ENCODE measurements at places on chromosomes 12 and 14. TPM values are rescaled to one million over a fixed set of nuclear protein-coding genes. Genes with fewer than 3 reads are reported as not detected.

Gene SRRM4
- total RNA-seq: 0.30 TPM

Gene MUCL1
- total RNA-seq: not detected

Gene OVCH1
- total RNA-seq: not detected

Gene SLCO1B1
- total RNA-seq: not detected

DNA sequence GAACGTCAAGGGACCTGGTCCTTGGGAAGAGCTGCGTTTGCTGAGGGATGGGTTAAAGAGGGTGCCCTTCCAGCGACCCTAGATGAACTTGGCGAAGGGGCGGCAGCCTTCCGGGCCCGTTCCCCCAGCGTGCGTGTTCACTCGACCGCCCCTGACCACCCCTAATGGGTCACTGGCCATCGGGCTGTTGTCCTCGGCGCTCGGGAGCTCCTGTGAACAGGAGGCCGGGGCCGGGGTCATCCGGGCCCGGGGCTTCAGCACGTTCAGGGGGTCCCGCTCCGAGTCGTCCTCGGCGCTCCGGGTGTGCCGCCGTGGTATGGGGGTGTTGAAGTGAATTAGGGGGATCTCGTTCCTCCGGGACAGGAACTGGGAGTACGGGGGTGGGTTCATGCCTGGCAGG is 9.2 kb downstream of the FGF23 start:
- no peak for DNase-seq

DNA sequence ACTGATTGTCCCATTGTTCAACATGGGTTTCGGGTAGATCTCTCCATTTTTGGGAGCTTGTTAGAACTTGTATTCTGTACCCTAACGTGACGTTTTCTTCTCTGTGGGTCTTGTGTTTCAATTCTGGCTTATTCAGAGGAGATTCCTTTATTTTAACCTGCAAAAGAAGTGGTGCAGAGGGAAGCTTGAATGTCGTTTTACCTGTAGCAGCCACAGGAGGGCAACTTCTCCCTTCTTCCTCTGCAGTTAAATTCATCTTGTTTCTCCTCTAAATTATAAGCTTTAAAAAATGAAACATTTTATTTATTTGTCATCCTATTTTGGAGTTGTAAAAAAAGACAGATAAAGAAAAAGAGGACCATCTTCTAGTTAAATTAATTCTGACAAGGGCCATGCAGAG is 13.7 kb upstream of the CLEC4D start:
- no peak for DNase-seq

DNA sequence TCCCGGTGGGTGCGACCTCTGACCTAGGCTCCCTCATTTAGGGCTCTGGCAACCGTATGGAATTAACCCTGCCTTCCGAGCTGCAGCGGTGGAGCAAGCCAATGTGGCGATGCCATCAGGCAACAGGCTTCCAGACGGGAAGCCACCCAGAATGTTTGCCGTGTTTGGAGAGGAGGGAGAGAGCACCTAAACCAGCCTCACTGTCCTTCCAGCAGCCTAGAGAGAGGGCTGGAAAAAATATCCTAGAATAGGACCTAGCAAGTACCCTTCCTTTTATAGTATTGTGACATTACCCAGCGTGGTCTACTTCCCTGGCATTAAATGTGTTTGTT is 287 bp upstream of the SLC2A13 start:
- no peak for DNase-seq

- no peak for DNase-seq
Observed at GRCh38 chr12:26871985-26872384, 39.0 kb upstream of the ITPR2 start.

- DNase-seq: no peak
Observed at GRCh38 chr14:102481791-102482238, 27.8 kb downstream of the ANKRD9 start.

DNA sequence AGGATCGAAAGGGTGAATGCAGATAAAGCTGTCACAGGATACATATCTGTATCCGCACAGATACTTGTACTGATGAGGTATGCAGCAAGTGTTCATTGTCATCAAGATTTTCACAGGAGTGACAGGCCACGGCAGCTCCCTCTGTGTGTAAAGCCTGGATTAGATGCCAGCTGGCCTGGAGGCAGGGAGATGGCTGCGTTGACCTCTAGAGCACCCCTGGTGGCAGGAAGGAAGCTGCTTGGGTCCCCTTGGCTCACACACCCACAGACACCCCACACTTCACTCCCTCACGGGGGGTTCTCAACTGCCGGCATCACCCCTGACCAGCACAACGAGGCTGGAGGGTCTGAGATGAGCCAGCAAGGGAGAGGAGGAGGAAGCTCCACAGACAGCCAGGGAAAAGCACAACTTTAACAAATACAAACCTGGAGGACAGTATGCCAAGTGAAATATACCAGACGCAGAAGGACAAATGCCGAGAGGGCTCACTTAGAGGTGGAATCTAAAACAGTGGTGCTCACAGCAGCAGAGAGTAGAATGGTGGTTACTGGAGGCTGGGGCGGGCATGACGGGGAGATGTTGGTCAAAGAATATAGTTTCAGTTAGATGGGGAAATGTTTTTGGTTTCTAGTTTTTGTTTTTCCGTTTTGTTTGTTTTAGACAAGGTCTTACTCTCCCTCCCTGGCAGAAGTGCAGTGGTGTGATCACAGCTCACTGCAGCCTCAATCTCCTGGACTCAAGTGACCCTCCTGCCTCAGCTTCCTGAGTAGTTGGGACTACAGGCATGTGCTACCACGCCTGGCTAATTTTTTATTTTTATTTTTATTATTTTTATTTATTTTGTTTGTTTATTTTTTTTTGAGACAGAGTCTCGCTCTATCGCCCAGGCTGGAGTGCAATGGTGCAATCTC is 45.7 kb downstream of the TEAD4 start:
- DNase-seq: no peak

DNA sequence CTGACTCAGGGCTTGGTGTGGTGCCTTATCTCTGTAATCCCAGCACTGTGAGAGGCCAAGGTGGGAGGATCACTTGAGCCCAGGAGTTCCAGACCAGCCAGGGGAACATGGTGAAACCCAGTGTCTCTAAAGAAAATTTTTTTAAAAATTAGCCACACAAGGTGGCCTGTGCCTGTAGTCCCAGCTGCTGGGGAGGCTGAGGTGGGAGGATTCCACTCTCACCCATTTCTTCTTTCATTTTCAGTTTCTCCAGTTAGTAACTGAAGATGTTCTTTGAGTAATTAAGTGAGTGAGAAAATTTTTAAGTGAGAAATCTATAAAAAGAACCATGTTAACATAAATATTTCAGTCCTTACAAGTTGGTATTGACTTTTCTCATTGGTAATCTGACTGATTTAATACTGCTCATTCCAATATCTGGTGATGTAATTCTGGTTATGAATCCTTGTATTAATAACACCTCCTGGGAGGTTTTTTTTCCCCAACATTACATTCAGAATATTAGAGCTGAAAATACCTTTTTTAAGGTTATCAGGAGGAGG is 6.1 kb downstream of the METTL3 start:
- no peak for DNase-seq

DNA sequence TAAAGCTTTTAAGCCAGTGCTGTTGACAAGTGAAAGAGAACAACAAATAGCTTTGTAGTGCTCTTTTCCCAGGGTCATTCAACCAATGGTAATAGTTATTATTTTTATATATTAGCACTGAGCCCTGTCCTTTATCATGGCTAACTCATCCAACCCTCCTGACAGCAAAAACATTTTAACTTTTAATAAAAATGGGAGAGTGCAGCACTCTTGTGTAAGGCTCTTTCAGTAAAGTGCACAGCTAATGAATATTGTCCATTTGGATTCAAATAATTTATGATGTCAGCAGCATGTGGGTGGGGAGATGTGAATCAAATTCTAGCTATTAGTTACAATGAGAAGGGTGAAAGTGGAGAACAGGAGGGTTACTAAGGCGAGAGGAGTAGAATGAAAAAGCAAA is 185.7 kb downstream of the SOX5 start:
- no peak for DNase-seq

DNA sequence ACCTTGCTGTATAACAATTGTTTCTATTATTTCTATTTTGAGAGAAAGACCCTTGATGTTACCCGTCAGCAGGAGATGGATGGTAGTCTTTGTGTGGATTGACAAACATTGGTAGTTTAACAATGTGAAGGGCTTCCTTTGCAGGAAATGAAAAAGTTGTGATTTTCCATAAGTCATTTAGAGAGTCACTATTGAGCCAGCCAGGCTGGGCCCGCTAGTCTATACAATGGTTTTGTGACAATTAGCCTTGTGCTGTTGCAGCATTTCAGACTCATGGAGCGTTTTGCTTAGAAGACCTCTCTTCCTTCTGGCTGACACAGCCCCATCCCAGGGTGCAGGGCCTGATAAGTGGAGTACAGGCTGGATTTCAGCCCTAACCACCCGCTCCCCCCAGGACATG is 18.3 kb upstream of the SLC38A2 start:
- no peak for DNase-seq

DNA sequence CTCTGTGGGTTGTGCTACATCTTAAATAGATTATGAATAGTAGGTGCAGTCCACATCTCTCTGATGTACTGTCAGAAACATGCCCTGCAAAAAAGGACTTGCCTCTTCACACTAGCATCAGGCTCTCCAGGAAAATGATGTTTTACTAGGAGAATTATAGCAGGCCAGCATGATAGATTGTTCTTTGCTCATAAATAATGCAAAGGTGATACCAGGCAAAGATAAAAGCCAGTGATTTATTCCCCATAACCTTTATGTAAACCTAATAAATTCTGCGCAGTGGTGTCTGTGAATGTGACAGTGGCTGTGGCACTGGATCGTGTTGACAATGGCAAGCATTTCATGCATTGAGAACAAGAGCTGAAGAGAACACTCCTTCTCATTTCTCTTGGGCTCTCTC is 646.5 kb upstream of the SEL1L start:
- no peak for DNase-seq

DNA sequence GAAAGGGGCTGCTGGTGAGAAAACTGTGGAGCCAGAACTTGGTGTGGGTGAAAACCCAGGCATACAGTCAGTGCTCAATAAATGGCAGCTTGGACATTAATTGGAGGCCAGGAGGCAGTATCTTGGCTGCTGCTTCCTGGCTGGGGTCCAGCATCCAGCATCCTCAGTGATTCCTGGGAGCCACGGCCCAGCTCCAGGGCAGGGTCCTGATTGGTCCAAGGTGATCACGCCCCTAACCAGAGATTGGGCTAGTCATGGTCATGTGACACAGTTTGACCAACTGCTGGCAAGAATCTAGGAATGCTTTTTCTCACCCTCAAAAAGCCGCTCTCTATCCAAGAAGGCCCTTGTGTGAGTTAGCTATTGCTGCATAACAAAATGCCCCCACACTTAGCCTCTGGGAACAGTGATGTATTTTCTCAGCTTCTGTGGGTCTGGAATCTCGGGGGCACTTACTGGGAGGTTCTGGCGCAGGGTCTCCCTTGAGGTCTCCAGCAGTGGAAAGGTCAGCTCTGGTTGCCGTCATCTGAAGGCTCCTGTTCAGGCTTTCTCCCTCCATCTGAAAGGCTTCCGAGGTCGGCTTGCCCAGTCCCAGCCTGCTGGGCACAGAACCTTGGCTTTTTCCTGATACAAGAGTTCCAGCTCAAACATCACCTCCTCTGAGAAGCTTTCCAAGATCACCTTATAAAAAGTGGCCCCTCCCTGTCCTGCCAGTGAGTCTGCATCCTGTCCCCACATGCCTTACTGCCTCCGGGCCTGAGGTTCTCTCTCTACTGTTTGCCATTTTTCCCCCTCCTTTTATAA is 119.2 kb upstream of the NCOR2 start:
- no peak for DNase-seq

- DNase-seq: no peak
Observed at GRCh38 chr12:88360343-88360742, 218.2 kb downstream of the TMTC3 start.

DNA sequence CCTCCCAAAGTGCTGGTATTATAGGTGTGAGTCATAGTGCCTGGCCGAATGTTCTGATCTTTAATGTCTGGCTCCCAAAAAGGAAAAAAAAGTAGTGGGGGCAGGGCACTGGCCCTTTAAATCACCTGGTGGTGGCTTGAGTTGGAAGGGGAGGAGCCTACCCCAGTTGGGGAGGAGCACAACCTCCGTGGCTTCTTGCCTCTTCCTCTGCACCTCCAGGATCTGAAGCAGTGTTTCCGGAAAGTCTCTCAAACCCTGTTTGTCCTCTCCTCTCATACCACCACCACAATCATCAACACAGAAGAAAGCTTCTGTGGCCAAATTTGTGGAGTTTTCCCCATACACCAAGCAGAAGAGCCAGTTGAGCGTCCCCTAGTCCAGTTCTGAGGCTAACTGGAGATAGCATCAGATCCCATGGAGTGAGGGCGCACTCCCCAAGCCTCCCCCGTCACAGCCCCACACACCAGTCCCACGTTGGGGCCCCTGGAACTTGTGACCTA is 24.3 kb upstream of the RCOR1 start:
- no peak for DNase-seq

DNA sequence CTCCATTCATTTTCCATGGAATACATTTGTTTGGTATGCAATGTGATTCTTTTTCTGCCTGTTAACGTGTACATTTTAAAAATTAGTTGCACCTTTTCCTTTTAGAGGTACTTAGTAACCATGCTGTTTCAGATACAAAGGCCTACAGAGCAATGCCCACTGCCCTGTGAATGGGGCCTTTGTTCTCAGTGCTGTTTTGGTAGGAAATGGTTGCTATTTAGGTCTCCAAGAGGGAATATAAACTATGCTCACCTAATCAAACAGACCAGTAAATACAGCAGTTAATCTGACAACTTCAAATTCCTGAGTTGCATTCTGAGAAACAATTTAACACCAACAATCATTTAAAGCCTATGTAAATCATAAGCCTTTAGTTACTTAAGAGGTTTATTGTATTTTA is 188.7 kb downstream of the BCAT1 start:
- no peak for DNase-seq

DNA sequence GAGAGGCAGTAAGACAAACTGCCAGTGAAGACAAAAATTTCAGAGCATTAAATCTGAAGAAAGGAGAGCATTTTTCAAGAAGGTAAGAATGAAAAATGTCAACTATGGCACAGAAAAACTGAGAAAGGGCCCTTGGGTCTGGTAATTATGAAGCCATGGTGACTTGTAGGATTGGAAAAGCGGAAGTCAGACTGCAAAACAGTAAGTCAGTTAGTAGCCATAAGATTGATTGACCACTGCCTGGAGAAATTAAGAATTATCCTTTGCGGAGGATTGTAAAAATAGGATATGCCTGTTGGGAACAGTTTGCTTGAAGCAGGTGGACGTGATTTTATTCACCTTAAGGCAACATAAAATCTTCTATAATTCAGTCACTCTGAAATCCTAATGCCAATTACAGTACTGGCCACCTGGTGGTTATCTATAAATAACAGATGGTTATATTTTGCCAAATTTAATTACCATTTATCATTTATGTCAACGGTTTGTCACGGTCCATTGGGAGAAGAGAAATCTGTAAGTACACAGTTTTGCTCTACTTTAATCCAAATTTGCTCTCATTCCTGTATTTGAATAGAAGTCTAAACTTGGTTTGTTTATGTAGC is 127.1 kb upstream of the CNTN1 start:
- no peak for DNase-seq

DNA sequence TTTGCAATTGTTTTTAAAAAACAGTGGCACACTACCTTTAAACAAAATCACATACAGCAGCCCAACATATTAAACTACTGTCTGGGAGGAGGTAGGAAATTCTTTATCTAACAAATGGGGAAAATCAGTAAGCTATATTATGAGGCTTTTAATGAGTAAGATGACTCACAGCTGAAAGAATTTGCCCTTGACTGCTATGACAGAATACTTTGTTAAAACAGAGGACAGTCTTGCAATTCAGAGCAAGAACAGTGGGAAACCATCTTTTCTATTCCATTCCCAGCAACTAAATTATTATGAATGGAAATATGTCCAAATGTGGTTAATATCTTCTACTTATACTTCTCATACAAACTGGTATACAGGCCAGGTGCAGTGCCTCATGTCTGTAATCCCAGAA is 49.2 kb upstream of the SGPP1 start:
- no peak for DNase-seq

- DNase-seq: no peak
Observed at GRCh38 chr14:100398044-100398443, 74.9 kb downstream of the SLC25A47 start.

All from Right ventricle myocardium superior (tissue), 1 donor.